Pericardium fibroblast (primary cell): ENCODE measurements at places on chromosomes 13 and 19. TPM values are rescaled to one million over a fixed set of nuclear protein-coding genes. Genes with fewer than 3 reads are reported as not detected.

Gene RDH8
- total RNA-seq, result not detected in 2 replicates

Gene AP1M2
- total RNA-seq, result 2.3 TPM in 1 of 2 replicates, not detected in the other

Gene IQCN
- 0.47 and 1.8 TPM in 2 replicates for total RNA-seq

Gene TMEM255B
- total RNA-seq, result 1.6 TPM in 1 of 2 replicates, not detected in the other

Gene ZNF569
- 3.6 and 5.3 TPM in 2 replicates for total RNA-seq

Gene ANGPTL8
- total RNA-seq, result 0.43 TPM in 1 of 2 replicates, not detected in the other

Gene EEF1AKMT1
- 10.0 and 11.6 TPM in 2 replicates for total RNA-seq

Gene MISP3
- total RNA-seq, result 0.35 and 1.2 TPM in 2 replicates

Gene TMEM221
- total RNA-seq, result 0.85 TPM in 1 of 2 replicates, not detected in the other

Gene ZNF208
- 0.70 TPM in 1 of 2 replicates, not detected in the other for total RNA-seq

Gene DACT3
- 17.6 and 26.5 TPM in 2 replicates for total RNA-seq
